ENCODE measurements at places on chromosomes 3 and 15.

DNA sequence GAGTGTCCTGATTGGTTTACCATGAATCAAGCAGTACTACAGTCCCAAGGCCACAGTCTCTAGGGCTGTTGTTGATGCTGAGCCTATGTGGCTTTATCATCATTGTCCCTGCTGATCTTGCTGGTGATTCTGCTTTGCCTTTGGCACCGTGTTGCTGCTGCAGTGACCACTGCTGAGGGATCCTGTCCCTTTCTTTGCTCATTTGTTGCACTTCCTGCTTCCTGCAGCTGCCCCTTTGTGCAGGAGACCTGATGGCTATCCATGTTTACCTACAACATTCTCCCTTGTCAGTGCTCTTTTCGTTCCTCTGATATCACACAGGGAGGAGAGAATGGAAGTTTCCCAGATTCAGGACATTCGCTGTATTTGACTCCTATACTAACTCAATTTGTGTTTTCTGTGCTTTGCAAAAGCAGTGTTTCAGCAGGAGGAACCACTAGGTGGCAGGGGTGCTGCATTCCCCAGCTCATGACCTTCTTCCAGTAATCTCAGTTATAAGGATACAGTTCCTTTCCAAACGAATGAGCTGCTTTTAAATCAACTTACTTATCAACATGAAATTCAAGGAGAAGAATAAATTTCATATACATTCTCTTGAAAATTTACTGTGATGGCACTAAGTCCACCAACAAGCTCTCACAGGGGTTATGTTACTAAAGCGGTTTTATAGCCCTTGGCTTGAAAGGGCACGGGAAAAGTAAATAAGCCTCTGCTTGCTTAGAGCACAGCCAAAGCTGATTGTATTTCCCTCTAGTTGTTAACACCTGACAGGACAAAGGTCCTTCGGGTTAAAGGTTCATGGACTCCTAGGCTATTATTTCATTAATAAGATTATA lies 9.7 kb upstream of the THUMPD3 start:
- DNase-seq: peak; percentile 59

GRCh38 chr15:60580650-60581376 lies 101.9 kb upstream of the ICE2 start:
- peak; percentile 42 for DNase-seq

GRCh38 chr3:7306901-7307300 lies 446.0 kb downstream of the GRM7 start:
- DNase-seq: no peak

- DNase-seq: no peak
Observed at GRCh38 chr15:42284551-42284950, 11.3 kb upstream of the TMEM87A start.

- DNase-seq: no peak
Observed at GRCh38 chr15:71804226-71804625, 6.1 kb upstream of the NR2E3 start.

DNA sequence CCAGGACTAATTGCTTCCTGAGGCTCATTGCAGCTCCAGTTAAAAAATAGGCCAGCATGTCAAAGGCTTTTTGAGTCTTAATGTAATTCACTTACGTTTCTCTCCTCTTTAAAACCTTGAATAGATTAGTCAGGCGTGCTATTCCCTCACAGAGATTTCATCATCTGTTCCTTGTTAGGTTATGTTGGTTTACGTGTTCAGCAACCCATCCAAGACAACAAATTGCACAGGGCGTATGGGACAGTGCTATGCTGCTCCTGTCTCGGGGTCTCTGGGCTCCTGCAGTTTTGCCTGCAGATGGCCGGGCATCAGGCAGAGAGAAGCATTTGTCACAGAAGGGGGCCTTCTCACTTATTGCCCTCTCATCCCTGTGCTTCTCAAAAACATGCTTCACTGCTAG lies 117.1 kb downstream of the CHDH start:
- DNase-seq: no peak

DNA sequence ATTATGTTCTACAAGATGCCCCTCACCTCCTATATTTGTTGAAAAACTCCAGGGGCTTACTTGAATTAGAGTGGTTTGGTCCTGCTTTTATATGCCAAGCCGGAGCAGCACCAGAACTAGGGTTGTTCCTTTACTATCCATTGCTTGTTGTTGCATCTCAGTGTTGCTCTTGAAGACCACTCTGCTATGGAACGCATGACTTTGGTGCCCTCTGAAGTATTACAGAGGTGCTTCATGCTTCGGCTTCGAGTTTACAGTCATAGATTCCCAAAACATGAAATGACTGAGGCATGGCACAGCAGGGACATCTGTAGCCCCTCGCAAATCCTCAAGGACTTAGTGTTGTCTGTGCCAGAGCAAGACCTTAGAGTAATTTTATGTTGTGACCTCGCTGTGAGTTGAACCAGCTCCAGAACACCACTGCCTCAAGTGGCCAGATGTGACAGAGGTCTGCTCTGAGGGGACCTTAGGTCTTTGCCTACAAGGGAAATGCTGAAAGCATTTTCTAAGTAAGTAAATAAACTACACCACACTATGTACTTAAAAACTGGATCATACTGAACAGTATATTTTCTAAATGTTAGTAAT lies 67.2 kb upstream of the SIAH2 start:
- peak; percentile 27 for DNase-seq

DNA sequence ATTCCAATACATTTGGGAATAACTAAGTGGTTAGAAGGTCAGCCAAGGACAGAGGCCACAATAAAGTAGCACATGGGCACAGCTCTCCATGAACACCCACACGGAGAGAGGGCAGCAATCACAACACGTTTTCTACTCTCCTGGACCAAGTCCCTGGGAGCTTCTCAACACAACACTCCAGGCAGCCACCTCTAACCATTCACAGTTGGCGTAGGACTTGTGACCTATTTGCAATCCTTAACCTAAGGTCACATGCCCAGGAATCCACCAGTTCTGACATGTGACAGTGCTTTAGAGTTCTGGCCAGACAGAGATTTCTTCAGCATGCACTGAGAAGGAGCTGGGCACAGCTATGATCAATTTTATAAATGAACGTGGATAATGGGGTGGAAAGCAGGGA lies 280.8 kb downstream of the SHQ1 start:
- DNase-seq: no peak

DNA sequence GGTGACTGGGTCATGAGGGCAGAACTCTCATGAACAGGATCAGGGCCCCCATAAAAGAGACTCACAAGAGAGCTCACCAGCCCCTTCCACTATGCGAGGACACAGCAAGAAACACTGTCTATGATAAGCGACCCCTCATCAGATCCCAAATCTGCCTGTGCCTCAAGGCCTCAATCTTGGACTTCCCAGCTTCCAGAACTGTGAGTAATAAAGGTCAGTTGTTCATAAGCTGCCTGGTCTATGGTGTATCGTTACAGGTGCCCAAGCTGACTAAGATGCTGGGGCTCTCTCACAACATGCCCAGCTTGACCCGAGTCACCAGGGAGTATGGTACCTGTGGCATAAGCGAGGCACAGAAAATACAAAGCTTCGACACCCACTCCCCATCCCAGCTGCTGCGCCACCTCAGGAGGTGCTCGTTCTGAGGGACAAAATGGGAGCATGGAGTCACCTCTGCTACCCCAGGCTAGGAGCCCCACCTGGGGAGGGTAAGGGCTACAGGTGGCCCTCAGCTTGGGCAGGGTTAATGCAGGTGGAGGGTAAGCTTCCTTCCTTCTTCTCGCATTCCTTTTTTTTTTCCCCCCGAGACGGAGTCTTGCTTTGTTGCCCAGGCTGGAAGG lies 234.1 kb downstream of the ADAMTS17 start:
- DNase-seq: no peak

DNA sequence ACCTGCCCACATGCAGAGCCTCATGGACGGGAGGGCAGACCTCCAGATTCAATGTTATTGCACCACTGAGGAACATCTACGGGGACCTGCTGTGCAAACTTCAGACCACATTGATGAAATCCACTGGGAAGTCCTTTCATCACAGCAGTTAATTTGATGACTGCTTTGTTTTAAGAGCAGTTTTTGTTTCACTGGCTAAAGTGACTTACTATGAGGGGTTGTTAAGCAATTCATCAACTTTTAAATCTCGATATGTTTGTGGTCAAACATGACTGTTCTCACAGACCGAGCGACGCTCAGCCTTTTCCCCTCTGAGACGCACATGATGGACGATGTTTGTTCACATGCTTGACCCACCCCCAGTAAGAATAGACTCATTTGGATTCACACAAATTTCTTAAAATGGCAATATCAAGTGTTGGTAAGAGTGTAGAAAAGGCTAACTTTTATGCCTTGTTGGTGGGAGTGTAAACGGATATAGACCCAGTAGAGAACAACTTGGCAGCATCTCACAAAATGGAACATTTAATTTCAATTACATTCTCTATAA lies 35.9 kb upstream of the IREB2 start:
- DNase-seq: no peak

GRCh38 chr3:85259748-85260147 lies 301.0 kb downstream of the CADM2 start:
- no peak for DNase-seq

Measured in activated T-cell treated with anti-CD3 and anti-CD28 coated beads, Interleukin-2, amount 50 U/mL, for 48 hours (primary cell).